ENCODE measurements at places on chromosomes 5 and 9. TPM values are rescaled to one million over a fixed set of nuclear protein-coding genes. Genes with fewer than 3 reads are reported as not detected.
A peak's percentile ranks its signal among the peaks of the same experiment; 100 is the strongest.

The SOX30 gene
- 0.43 TPM for total RNA-seq

The C5orf15 gene
- 34.1 TPM for total RNA-seq

The GPR151 gene
- total RNA-seq = not detected

DNA sequence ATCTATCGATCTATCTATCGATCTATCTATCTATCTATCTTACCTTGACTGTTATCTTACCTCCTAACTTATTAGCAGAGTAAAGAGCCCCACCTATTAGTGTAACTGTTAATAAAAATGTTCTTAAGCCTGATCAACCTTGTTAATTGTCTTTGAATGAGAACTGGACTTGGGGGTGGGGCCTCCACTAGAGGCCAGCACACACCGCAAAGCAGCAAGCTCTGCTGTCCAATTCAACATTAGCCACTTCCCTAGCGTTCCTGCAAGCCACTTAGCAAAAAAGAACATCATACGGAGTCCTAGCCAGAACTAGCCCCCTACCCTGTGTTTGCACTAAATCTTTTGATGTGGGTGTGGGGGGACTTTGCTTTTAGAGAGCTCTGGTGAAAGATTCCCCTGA is 515.8 kb downstream of the KDM4C start:
- H3K27ac ChIP-seq = no peak overlapping the region
- H3K27me3 ChIP-seq = no peaks in the 10 kb centered on the region
- H3K4me1 ChIP-seq = no peaks in the 10 kb centered on the region
- DNase-seq = peak; percentile 47
- H3K4me3 ChIP-seq = no peak overlapping the region

DNA sequence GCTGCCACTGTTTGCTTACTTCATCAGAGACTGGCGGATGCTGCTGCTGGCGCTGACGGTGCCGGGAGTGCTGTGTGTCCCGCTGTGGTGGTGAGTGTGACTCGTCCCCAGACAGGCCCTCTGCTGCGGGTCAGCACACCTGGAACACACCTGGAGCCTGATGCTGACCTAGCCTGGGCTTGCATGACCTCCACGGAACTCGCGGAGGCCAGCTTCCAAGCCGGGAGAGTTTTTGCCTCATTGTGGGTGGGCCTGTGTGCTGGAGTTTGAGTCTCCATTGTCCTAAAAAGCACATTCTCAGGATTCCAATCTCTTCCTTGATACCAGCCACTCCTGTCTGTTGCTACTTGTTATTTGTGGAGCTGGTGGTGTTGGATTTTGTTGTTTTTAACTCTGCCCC is 28.1 kb downstream of the SLC22A4 start:
- H3K4me3 ChIP-seq = no peak overlapping the region
- no peaks in the 10 kb centered on the region for H3K27me3 ChIP-seq
- peaks cover 3% of the 10 kb centered on the region for H3K36me3 ChIP-seq
- H3K27ac ChIP-seq = no peak overlapping the region
- peaks cover 6% of the 10 kb centered on the region for H3K4me1 ChIP-seq

DNA sequence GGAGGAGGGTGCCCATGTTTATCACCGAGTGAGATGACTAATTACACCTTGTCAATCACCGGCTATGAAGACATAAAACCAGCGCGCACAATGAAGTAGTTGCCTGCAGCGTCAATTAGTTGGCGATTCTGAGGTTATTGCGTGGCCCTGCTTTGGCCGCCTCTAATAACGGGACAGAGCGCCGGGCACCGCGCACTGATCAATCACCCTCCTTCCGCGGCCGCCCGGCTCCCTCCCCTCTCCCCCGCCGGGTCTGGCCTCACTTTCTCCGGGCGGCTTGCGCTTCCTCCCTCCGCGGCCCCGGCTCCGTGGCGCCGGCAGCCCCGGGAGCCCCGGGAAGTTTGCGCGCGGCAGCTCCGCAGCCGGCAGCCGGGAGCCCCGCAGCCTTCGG is 3.3 kb upstream of the LHX2 start:
- H3K27ac ChIP-seq = no peak overlapping the region
- no peaks in the 10 kb centered on the region for H3K36me3 ChIP-seq
- H3K4me3 ChIP-seq = no peak overlapping the region
- H3K27me3 ChIP-seq = peaks cover 84% of the 10 kb centered on the region

GRCh38 chr5:147461915-147462314 is 48.0 kb downstream of the DPYSL3 start:
- H3K36me3 ChIP-seq = no peaks in the 10 kb centered on the region
- H3K27ac ChIP-seq = no peak overlapping the region
- H3K4me3 ChIP-seq = no peak overlapping the region
- no peak for DNase-seq
- H3K4me1 ChIP-seq = no peaks in the 10 kb centered on the region

GRCh38 chr5:96007051-96007450 is 45.4 kb upstream of the ELL2 start:
- no peaks in the 10 kb centered on the region for H3K36me3 ChIP-seq
- no peaks in the 10 kb centered on the region for H3K27me3 ChIP-seq
- DNase-seq = no peak
- H3K4me3 ChIP-seq = no peak overlapping the region
- no peak overlapping the region for H3K27ac ChIP-seq
- no peaks in the 10 kb centered on the region for H3K4me1 ChIP-seq

DNA sequence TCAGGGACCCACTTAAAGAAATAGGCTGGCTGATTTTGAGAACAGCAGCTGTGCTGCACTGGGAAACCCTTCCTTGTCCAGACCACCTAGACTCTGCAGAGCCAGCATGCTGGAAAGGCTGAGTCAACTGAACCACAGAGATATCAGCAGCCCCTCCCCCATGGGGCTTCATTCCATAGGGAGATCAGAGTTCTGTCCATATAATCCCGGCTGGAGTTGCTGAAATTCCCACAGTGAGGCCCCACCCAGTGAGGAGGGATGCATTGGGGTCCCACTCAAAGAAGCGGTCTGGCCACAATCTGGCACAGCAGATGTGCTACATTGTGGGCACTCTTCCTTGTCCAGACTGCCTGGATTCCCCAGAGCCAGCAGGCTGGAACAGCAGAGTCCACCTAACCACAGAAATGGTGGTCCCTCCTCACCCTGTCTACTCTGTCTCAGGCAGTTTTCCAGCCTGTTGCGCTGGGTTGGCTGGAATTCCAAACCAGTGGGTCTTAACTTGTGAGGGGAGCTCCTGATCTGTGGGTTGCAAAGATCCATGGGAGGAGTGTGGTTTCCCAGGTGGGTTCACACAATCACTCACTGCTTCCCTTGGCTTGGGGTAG is 127.1 kb downstream of the RNF180 start:
- H3K27me3 ChIP-seq = no peaks in the 10 kb centered on the region
- H3K36me3 ChIP-seq = no peaks in the 10 kb centered on the region
- no peak for DNase-seq
